ENCODE measurements at places on chromosomes 2 and 18.

DNA sequence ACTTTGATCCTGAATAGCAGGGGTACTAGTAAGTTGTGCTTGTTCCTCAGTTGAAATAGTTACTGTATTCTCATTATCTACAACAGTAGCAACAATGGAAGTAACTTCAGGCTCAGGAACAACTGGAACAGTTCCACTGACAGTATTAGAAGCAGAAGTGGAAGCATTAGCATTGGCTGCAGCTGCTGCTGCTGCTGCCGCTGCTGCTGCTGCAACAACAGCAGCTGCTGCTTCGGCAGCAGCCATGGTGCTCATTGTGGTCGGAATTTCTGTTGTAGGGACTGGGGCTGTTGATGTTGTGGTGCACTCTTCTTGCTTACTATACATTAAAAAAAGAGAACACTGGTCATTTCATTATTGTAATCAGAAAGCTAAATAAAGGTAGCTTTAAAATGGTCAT lies 40.8 kb downstream of the PRPF40A start:
- no peak for DNase-seq

GRCh38 chr2:27849558-27850205 lies 40.5 kb downstream of the RBKS start:
- DNase-seq, result no peak

DNA sequence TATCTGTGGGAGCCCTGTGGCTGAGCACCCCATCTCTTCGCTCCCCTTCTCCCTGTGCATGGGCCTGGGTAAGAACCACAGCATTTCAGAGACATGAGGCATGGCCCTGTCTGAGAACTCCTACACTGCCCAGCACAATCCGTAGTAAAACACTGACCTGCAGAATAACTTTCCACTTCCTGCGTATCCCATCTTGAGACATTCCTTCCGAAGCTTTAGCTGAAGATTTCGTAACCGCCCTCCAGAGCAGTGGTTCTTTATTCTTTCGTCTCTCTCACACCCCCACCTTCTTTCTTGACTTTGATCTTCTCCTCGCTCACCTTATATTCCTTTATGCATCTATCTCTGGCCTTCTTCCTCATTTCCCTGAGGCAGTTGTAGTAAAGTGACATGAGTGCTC lies 381.1 kb downstream of the HRH4 start:
- no peak for DNase-seq

DNA sequence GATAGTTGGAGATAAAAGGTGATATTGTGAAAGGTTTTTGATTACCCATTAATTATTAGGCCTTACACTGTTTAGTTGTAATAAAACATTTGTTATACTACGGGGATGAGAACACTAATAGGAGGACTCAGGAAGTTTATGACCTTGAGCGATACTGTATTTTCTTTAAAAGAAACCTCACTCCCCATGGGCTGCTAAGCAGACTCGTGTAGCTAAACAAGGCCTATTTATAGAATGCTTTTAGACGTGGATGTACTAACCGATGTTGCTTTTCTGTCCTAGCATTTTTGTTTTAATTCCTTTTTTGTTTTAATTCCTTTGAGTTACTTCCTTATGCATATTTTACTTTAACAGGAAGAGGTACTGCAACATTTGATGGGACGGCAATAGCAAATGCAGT lies 22.9 kb downstream of the MSH6 start:
- no peak for DNase-seq

- no peak for DNase-seq
Observed at GRCh38 chr18:79766308-79766707, 31.4 kb upstream of the KCNG2 start.

- no peak for DNase-seq
Observed at GRCh38 chr2:65835975-65836549, 403.7 kb upstream of the SPRED2 start.

- no peak for DNase-seq
Observed at GRCh38 chr2:224181534-224182155, 142.6 kb upstream of the SERPINE2 start.

- DNase-seq, result no peak
Observed at GRCh38 chr2:177078416-177078815, 134.2 kb upstream of the HNRNPA3 start.

GRCh38 chr2:209473930-209474419 lies 50.1 kb downstream of the MAP2 start:
- peak; percentile 40 for DNase-seq

- peak; percentile 77 for DNase-seq
Observed at GRCh38 chr2:42010743-42011298, 37.0 kb upstream of the PKDCC start.

- no peak for DNase-seq
Observed at GRCh38 chr2:237483018-237483731, 3.9 kb upstream of the MLPH start.

- no peak for DNase-seq
Observed at GRCh38 chr2:218856167-218856895, 3.3 kb upstream of the WNT6 start.

DNA sequence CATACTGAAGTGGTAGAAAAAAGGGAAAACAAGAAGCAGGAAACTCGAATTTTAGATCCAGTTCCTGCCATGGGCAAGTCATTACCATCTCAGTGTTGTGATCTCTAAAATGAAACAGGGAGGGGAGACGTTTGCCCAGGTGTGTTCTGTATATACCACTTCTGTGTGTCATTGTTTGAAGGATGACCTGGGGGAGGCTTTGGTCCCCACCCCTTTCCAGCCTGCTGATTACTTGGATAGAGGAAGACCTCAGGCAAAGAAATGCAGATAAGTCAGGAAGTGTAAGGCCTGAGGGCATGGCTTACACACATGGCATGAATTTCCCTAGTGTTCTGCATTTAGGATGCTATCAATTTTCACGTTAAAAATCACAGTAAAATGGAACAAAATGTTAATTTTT lies 205.2 kb upstream of the CXCR4 start:
- no peak for DNase-seq

DNA sequence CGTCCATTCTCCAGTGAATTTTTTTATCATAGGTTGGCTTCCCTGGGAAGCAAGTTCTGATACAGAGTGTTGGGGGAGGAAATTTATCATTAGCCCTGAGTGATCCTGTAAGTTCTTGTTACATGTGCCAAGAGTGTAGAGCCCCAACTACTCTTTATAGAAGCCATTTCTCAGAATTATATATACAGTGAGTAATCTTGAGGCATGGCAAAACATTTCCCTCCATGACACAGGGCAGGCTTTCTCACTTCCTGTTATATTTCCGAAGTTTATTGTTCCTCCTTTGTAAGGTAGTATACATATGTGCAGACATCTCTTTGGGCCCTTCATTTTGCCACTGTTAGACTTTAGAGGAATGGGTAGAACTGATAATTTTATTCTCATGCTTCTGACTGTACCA lies 484.7 kb upstream of the NRXN1 start:
- DNase-seq, result no peak

GRCh38 chr18:31301201-31301655 lies 16.7 kb upstream of the DSG1 start:
- DNase-seq, result no peak

GRCh38 chr2:159614534-159615366 lies 1.6 kb downstream of the BAZ2B start:
- peak; percentile 31 for DNase-seq

- no peak for DNase-seq
Observed at GRCh38 chr2:206311026-206311425, 36.6 kb downstream of the ZDBF2 start.

DNA sequence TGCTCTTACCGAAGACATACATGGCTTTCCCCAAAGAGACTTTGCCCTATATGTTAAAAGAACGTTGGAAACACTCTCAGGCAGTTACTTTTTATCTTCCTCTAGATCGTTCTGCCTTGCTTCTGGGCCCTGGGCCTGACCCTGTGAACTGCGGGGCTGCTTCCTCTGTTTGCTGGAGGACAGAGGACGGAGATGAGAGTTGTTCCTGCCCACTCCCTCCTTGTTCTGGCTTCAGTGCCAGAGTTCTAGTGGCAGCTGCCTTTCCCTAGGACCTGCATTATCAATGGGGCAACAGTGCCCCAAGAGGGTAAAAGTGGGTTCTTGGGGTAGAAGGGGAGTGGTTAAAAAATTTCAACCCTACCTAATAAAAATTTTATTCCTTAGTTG lies 6.5 kb upstream of the FN1 start:
- DNase-seq, result no peak

DNA sequence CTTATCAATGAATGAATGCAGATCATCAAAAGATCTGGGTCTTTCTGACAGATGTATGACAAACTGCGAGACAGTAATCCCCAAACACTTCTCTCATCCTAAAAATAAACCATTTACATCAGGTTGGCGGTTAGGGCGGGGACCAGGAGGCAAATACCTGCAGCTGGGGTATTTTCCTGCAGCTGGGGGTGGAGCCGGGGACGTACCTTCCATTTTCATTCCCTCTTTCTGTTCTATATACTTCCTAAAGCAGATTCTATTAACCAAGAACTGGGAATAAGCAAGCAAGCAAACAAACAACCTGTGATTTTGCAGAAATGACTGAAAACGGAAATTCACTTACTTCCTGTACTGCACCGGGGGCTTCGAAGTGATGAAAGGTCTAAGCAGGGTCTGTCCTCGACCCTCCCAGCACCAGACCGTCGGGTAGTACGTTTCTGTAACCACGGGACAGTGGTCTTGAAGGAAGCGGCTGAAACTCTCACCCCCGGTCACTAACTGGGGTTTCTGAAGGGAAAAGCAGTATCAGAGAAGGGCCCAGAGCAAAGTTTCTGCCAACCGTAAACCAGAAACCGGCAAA lies 1.2 kb downstream of the ABHD3 start:
- DNase-seq, result peak; percentile 36

- no peak for DNase-seq
Observed at GRCh38 chr2:137776697-137777096, 187.6 kb upstream of the HNMT start.

DNA sequence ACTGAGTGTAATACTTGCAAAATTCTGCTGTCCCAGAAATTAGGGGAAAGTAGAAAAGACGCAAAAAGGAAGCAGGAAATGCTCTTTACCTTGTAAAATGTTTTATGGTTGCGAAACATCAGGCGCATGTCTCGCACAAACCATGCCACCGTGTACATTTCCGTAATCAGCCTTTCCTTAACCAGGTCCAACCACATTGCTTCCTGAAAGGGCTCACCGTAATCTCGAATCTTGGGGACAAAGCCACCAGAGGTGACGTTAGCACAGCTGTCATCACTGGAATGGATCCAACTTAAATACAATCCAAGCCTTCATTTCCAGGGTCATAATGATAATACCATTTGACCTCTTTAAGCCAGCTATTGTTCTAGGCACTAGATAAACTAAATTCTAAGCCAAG lies 49.3 kb downstream of the SP110 start:
- no peak for DNase-seq

- no peak for DNase-seq
Observed at GRCh38 chr2:239245872-239246721, 154.7 kb downstream of the HDAC4 start.

DNA sequence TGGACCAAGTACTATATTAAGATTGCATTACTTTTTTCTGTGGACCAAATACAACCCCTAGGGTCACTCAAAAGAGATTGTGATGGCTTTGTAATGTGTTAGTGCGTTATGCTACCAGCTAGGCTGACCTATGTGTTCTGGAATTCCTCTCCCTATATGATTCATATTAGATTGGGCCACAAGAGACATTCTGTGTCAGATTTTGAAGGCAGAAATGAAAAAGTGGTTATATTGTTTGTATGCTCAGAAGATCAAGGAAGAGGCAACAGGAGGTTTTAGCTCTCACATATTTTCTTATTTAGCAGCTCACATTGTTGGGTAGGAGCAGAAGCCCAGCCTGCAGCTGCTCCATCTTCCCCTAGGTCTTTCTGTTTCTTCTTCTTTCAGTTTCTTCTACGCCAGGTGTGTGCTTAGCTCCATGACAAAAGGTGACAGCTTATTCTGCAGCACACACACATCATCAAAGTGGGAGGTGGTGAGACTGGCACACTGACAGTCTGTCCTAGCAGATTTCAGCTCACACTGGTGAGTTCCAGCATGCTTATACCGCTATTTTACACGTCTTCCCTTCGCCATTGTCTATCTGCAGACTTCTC lies 156.8 kb upstream of the UBE2E3 start:
- DNase-seq, result peak; percentile 50

DNA sequence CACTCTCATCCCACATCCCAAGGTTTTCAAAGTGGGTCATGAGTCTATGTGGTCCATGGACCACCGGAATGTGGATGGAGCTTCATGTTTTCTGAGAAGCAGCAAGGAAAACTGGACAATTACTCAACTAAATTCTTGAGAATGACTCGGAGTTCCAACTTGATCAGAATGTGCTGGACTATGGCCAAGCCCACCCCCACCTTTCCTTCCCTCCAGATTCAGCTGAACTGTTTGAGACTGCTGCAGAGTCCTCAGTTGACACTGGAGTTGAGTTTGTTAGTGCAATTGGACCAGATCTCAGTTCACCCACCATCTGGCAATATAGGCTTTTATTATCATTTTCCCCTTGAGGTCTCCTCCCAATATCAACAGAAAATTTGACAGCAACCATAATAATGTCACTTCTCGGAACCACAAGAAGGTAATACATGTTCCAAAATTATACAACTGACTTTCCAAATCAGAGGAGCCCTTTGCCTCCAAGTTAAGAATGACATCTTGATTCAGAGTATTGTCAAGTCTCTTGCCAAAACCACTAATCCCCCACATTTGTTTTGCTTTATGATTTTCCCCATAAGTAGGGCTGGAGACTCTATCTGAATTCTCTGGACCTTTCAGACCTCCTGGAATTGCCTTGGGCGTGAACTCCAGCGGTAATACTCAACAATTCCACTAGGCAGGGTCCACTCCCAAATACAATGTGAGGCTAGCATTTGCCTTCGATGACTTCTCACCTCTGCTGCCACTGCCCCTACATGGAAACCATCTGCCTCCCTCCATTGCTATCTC lies 8.8 kb downstream of the COL4A4 start:
- DNase-seq, result peak; percentile 9
